Astrocyte of the hippocampus (primary cell): ENCODE measurements at places on chromosomes 4 and X.
A peak's percentile ranks its signal among the peaks of the same experiment; 100 is the strongest.

DNA sequence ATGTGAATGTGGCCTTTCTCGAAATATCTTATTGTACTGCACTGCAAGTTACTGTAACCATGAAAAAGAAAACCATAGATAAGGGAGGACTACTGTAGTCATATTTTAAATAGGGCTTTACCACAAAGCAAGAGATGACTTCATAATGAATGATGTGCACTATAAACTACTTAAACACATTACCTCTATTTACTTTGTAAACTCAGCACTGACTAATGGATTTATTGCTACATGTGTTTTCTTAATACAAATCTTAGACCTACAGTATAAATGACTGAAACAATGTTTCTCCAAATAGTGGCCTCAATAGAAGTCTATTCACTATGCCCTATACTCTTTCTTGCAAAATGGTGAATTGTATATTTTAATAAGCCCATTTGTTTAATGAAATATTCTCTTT, 61.1 kb downstream of the HDX start:
- DNase-seq = no peak

DNA sequence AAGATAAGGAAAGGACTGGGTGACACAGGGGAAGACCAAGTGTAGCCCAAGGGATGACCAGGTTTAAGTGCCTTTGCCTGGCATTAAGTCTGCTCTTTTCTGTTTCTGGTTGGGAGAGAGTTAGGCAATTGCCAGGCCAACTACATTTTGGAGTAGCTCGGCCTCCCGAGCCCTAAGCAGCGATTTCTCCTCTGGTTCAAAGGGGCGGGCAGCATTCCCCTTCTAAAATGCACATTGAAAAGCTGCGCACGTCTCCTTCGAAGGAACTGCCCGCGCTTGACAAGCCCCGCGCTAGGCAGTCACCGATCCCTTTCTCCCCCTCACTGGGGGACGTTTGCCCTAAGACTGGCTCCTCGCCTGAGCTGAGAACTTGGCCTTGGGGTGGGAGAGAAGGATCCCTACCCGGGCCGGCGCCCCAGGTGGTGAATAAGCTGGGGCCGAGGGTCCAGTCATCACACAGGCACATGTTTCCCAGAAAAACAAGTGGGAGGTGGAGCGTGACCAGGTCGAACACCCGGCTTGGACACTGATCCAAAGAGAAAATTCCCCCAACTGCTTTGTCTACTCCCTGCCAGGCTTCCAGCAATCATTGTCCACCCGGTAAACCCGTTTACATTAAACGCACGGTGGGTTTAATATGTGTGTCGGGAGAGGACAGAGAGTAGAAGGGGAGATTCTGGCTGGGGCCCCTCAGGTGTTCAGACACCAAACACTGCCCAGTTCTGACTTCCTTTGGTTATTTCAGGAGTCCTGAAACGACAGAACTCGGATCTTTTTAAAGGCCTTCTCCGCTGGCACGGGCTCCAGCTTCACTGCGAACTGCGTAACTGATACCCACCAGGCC, 4.0 kb downstream of the ARX start:
- peak; percentile 40 for DNase-seq

GRCh38 chrX:119273420-119274192, 37.5 kb downstream of the PGRMC1 start:
- DNase-seq = peak; percentile 49

- no peak for DNase-seq
Observed at GRCh38 chr4:113189546-113189945, 140.1 kb downstream of the ANK2 start.

DNA sequence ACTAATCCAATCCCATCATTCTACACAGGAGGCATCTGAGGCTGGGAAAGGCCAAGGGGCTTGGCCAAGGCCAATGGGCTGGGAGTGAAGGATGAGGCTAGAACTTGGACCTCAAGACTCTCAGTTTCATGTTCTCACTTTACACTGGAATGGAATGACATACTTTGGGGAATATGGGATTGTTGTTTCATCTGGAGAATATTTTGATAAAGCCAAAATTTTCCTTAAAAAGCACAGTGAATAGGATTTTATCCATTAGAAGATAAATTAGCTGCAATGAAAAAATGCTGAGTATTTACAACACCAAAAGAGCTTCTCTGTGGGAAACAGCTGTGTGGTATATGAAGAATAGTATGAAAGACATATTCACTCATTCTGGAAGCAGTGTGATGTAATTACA, 29.3 kb downstream of the SMIM20 start:
- no peak for DNase-seq

GRCh38 chrX:19810006-19810774, 77.2 kb downstream of the SH3KBP1 start:
- no peak for DNase-seq

DNA sequence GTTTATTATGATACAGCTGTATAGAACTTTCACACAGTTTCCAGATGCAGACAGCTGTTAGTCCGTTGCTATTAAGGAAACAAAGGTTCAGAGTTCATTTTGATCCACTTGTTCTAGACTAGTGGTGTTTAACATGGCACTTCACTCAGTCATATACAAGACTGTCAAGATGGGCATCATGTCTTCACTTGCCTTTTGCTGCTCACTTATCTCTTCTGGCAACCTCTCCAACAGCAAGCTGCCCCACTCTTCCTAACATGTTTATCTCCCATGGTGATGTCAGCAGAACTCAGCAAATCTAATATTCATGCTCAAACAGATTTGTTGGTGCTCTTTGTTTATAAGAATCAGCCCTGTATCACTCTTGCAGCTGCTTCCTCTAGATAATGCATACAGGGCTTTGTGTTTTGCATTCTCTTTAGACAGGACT, 236.2 kb upstream of the HAND2 start:
- DNase-seq = no peak

DNA sequence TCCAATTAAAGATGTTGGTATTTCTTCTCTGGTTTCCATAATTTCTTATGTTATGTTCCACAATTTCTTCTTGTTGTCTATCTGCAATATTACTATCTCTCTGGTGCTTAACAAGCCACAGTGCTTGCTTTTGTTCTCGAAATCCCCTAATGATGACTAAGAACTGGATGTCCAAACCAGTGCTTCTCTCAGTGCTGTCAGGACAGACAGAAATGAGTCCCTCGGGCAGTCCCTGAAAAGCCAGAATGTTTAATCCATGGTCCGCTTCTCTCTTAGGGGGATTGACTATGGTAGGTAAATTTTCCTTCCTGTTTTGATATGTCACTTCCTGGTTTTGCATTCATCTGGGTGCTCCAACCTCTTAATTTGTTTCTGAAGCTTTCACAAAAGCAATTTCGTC, 321.6 kb upstream of the PCDH10 start:
- no peak for DNase-seq

DNA sequence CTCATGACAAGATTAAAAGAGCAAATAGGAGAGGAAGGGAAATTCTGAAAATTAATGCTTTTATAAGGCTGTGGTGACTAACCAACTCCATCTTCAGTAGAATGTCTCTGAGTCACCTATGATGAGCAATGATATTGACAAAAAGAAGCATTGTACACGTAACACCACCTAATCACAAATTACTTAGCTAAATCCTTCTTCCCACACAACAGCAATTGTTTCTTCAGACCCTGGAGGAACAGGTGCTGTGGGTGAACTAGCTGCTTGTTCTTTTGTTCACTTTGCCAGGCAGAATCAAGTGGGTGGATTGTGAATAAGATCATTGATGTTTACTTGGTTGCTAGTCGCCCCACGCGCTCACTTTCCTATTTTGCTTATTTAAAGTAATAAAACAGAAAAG, 315.5 kb downstream of the CAMK2D start:
- peak; percentile 53 for DNase-seq

GRCh38 chr4:130163701-130164100, 1067.7 kb downstream of the C4orf33 start:
- no peak for DNase-seq

DNA sequence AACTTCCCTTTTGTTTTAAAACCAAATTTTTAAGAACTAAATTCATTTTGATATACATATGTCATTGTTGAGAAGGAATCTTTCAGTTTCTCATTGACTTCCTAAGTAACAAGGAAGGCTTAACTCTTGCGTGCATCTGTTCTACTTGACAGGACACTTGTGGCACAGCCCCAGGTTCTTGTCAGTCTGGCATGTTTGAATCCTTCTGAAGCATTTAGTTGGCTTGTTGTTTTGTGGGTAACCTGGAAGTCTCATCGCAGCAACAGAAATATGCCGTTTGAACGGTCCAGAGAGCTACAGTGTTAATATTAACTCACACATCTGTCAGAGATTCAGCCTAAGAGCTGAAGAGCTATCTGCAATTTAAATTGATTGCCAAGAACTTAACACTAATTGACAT, 76.0 kb downstream of the GLRA3 start:
- peak; percentile 5 for DNase-seq

DNA sequence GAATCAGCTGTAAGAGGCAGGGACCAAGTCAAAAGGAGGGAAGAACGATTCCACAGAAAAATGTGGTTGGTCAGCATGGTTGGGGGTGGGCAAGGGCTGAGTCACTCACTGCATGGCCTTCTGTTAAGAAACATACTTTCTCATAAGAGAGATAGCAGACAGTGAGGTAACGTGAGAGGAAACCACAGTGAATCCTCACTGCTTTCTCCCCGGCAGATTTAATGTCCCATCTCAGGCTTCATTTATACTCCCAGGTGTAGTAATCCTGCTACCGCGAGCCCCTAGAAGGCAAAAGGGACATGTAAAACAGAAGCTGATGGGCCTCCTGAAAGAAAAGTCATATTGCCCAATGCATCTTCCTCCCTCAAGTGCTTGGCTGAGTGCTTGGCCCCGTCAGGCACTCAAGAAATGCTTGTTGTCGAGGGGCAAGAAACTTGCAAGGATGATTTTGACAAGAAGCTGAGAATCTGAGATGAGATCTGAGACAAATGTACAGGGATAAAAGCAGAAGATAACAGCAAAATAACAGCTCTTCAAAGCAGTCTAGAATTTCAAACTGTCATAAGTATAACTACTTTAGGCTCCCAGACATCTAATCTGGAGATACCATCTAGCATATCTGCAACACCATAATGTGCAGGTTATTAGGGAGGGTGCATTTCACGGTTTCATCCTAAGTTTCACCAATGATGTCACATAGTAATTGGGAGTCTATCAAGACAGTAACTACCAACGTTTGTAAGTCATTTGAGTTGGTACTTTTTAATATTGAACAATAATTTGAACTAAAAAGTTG, 40.2 kb downstream of the SH3KBP1 start:
- DNase-seq = peak; percentile 75

GRCh38 chrX:5220421-5220820, 1008.2 kb downstream of the NLGN4X start:
- DNase-seq = peak; percentile 65

- no peak for DNase-seq
Observed at GRCh38 chrX:69759921-69760625, 144.2 kb downstream of the EDA start.

- peak; percentile 39 for DNase-seq
Observed at GRCh38 chrX:39619182-39620009, 478.4 kb downstream of the BCOR start.

DNA sequence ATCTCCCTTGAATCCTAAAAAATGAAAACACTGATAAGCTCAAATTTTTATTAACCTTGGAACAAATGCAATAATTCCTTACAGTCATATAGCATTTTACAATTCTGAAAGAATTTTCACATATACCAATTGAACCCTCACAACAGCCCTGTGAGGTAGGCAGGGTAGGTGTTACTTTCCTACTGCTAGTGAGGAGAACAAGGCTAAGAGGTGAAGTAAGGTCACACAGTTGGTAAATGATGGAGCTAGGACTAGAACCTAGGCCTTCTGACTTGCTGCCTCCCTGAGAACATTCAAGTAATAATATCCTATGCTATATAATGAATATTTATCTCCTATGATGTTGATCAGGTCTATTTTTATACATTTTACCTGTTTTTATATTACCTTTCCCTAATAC, 9.7 kb downstream of the TAF9B start:
- no peak for DNase-seq

DNA sequence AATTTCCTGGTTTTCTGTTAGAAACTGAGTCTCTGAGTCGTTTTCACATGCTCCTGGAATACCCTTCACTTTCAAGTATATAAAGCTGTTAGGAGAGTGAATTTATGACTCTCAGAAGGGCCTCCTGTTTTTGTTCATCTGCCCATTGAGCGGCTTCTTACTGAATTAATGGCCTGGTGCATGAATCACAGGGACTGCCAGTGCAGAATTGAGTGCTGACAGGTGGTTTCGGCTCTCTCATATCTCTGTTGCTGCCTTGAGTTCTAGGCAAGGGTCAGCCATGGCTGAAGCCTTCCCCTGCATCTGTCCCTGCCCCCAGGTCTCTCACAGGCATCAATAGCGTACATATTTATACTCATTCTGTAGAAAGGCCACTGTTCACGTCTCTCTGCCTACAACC, 22.7 kb upstream of the SEPSECS start:
- DNase-seq = no peak

GRCh38 chr4:73713650-73714049, 26.7 kb upstream of the CXCL8 start:
- no peak for DNase-seq

- DNase-seq = no peak
Observed at GRCh38 chrX:7414753-7415152, 266.8 kb upstream of the PUDP start.

- peak; percentile 75 for DNase-seq
Observed at GRCh38 chr4:109411964-109412363, 21.7 kb upstream of the SEC24B start.

- no peak for DNase-seq
Observed at GRCh38 chr4:98283219-98284189, 22.3 kb downstream of the RAP1GDS1 start.

- DNase-seq = no peak
Observed at GRCh38 chr4:116668190-116668589, 417.2 kb downstream of the TRAM1L1 start.

DNA sequence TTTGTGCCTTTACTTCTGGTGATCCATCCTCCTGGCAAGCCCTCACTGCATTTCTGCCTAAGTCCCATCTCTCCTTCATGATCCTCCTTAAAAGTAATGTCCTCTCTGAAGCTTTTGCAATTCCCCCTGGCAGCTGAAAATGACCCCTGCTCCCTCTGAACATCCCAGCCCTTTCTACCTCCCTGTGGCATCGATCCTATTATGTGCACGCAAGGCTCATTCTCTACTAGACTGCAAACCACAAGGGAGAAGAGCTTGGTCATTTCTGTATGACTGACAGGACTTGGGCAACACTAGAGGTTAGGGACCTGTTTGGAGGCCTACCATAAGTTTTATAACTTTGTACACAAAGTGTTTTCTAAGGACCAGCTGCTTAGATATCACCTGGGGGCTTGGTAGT, 50.8 kb upstream of the RAP2C start:
- no peak for DNase-seq

DNA sequence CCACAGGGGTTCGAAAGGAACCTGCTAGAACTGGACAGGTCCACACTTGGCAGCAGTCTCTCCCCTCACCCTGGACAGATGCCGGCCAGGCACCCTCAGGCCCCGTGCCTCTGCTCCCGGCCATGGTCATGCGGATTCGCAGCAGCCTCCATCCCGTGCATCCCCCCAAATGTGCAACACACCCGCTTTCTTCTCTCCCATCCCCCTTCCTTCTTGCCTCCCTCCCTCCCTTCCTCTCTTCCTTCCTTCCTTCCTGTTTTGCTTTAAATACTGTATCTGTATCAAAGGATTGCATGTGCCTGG, 35.0 kb upstream of the HMX1 start:
- DNase-seq = no peak
